CD4-positive, alpha-beta T cell treated with Interferon alpha-2 for 1 hour (primary cell): ENCODE measurements at places on chromosomes 7 and 10.

GRCh38 chr7:1418505-1419309 is 40.6 kb downstream of the MICALL2 start:
- DNase-seq, result no peak

DNA sequence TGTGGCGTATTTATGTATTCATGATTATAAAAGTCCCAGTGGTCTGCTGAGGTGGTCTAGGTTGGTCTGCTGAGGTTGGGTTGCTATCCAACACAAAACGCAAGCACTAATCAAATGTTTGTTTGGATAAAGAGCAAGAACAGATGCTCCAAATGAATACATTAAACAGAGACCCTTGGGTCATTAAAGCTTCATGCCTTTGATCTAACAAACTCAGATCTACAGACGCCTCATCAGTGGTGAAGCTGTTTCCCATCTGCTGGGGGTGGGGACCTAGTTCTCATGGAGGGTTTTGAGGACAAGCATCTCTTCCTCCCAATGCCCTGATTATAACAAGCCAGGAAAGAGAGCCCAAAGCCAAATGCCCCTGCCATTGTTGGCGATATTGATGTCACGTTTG is 786.7 kb downstream of the NRG3 start:
- DNase-seq, result no peak

DNA sequence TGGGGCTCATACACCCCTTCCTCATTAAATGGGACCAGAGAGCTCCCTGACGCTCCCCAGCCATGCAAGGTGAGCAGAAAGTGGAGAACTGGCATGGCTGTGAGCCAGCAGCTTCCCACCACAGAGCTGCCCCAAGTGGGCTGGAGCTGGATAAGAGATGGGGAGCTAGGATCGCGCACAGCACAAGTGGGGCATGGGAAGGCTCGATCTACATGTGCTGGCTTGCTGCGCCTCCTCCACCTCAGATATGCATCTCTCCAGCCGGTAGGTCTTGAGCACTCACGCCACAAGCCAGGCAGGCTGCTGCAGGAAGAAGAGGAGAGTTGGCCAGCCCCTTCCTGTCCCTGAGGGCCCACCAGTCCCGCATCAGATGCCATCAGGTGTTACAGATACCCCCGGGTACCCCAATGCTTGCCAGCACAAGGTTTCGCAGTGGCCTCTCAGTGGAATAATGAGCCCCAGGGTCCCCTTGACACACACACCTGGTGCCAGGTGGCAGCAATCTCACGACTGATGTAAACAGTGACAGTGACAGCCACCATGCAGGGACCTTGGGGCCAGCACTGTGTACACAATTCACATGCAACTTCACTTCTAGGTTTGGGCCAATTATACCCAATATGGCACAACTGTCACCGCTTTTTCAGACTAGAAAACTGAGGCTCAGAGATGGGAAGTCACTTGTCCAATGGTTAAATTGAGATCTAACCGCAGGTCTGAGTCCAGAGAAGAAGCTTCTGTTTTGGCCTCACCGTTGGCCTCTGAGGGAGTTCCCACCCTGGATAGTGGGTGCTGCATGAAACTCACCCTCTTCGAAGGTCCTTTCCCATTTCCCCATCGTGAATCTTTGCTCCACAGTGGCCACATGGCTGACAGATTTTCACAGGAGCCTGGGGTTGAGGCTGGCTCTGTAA is 79.3 kb downstream of the OAT start:
- no peak for DNase-seq

DNA sequence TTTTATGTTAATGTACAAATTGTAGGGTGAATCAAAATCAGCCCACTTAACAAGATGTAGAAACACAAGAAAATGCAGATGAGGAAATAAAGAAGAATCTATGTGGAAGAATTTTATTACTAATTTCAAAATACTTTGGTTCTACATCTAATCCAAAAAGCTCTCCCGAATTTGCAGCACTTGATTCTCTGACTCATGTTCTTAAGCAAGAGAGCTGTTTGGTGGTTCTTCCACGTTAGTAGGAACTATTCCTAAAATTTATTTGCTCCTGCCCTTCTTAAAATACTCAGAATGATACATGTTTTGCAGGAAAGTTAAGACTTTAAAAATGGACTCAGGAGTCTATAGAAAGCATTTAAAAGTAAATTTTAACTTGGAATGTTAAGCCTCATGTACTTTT is 91.8 kb downstream of the ZMYND11 start:
- no peak for DNase-seq

DNA sequence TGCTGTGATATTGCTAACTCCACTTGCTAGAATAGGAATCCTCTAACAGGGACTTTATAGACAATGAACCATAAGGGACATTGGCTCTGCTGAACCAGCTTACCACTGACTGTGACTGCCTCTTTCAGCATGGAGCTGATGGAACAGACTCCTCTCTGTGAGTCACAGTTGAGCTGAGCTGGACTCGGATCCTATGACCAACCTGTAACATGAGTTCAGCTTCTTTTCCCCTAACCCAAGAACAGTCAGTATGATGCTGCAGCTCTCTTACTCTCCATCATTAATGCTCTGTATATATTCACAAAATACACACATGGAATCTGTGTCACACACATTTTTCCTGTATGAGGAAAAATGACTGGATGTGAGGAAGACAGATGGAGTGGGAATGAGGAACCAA is 177.9 kb upstream of the BET1 start:
- DNase-seq, result no peak

- no peak for DNase-seq
Observed at GRCh38 chr7:80654887-80655340, 16.5 kb downstream of the CD36 start.

- no peak for DNase-seq
Observed at GRCh38 chr10:47160261-47160908, 139.6 kb upstream of the GDF10 start.

- no peak for DNase-seq
Observed at GRCh38 chr7:156979007-156979606, 29.6 kb downstream of the NOM1 start.
